ENCODE measurements at places on chromosomes 5 and 9.

DNA sequence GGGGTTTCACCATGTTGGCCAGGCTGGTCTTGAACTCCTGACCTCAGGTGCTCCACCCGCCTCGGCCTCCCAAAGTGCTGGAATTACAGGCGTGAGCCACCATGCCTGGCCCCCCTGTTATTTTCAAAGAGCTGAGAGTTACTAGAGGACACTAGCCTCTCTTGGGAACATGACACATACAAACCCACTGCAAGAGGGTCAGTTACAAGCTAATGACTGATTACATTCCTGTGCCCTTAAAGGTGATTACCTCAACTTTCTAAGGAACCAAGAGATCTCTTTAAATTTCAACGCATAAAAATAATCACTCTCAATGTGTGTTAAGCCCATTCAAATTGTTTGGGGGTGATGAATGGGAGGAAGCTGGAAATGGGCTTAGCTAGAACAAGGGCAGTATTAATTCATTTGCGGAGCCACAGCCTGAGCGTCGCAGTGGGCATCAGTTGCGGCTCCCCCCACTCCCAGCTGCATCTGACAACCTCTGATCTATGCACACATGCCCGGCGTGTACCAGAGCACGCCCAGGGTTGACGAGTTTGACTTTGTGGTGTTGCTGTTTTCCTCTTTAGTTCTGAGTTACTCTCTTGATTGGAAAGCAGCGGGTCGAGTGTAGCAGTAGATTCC, 146.9 kb downstream of the GOLPH3 start:
- peak; percentile 40 for DNase-seq

GRCh38 chr5:93915142-93915553, 173.7 kb upstream of the POU5F2 start:
- peak; percentile 68 for DNase-seq

- no peak for DNase-seq
Measured at GRCh38 chr5:54876-55569, 36.9 kb upstream of the PLEKHG4B start.

GRCh38 chr5:78360924-78361630, 660 bp downstream of the SCAMP1 start:
- DNase-seq = peak; percentile 71

GRCh38 chr5:122462486-122462885, 150.4 kb downstream of the SNCAIP start:
- DNase-seq = no peak

DNA sequence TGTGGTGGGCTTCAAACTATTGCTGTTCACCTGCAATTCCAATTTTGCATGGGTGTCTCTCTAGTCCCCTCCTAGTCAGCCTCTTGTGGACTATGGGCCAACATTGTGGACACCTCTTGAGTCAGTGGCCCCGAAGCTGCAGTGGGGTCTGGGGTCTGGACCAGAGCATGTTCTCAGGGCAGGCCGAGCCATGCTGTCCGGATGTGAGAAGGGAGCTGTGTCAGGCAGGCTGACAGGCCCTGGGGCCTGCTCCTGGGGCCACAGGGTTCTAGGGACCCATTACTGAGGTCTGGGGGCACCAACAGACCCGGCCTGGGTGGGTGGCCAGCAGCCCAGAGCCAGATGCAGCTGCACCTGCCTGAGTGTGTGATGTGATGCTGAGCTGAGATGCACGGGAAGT, 16.5 kb upstream of the IRX4 start:
- no peak for DNase-seq

- peak; percentile 70 for DNase-seq
Measured at GRCh38 chr9:97773723-97774122, 76.6 kb upstream of the XPA start.

GRCh38 chr9:29213417-29214153, 1640.3 kb upstream of the C9orf72 start:
- no peak for DNase-seq

- DNase-seq = no peak
Measured at GRCh38 chr9:106613250-106613737, 249.7 kb upstream of the ZNF462 start.

DNA sequence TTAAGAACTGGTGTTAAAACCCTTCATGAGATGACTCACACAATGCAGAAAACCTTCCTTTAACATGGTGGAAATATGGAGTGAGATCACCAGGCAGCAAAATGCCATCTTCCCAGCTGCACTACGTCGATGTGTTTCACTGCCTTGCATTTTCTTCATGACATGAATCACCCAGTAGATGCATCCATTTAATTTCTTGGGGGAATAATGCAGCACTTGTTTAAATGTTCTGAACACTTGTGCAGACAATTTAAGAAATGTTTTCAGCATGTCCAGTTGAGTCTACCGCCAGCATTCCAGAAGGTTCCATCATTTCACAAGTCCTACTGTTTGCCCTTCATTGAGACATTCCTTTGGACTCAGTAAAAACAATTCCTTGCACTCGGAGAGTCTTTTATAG, 81.6 kb downstream of the ADAMTS16 start:
- DNase-seq = peak; percentile 74

DNA sequence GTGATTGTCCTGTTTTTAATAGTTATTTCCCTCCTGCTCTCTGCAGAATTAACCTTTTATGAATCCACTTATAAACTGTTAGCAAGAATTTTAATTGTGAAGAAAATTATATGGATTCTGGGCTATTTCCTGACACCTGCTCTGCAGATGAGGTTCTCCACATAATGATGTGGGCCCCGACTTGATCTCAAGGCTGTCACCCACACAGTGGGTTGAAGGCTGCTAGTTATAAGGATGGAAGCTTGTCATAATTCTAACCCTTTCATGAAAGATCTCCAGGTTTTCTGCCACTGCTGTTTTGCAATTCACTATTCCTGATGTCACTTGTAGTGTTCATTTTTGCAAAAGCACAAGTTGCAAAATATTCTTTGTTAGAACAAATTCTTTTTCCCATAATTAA, 69.1 kb upstream of the MAN2A1 start:
- no peak for DNase-seq

DNA sequence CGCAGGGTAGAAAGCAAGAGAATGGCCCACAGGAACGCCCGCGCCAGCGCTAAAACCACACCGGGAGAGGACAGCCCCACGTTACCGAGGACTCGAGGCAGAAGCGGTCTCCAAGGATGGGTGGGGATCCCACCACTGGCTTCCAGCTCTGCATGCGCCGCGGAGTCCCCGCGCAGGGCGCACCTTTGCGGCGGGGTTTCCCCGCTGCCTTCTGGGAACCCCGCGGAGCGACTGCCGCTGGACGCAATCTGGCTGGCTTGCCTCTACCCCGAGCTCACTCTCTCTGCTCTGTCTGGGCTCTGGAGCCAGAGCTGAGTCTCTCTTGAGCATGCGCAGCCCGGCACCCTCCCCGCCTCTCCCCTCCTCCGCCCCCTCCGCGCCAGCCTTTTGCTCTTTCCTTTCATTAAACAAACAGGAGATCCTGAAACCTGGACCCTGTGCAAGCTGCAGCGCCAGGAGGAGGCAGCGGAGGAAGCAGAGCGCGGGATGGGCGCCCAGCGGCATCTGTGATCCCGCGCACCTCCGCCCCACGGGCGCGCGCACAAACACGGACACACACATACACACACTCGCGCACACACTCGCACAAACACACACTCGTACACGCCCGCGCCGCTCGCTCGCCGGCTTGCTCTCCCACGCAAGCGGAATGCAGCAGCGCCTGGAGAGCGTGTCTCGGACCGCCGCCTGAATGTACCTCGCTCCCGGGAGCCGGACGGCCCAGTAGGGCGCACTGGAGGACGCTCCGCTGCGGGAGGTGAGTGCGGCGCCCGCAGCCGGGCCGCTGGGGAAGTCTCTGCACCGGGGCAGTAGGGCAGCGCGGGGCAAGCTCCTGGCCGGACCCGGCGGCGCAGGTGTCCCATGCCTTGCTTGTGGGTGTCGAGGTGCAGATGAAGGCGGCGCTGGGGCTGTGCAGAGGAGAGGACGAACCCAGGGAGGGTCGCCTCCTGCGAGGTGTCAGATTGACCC, at the start of gene PLPPR1:
PLPPR1 (plus strand) TSS at position 382 of the 969 bp plus-strand sequence.
- DNase-seq = peak; percentile 47

Measured in GM23248 (cell line).